ENCODE measurements at places on chromosomes 5 and 9.

GRCh38 chr5:166285361-166285760 is 2006.1 kb upstream of the WWC1 start:
- no peak for DNase-seq

DNA sequence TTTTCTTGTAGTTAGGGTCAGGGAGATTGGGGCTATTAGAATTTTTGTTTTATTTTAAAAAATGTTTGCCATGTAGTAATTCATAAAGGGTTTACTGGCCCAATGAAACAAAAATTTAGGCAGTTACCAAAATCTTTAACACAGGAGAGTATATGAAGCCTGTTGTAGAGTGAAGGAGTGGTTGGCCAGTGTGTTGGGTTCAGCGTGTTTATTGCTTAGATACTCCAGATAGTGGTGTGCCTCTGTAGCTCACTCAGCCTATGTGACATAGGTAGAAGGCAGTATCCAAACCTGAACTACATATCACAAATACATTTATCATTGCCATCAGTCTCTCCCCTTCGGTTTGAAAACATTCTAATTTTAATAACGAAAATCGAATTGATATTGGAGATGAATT is 1.2 kb downstream of the TEK start:
- no peak for DNase-seq

GRCh38 chr9:86202338-86202882 is 57.0 kb downstream of the C9orf153 start:
- DNase-seq, result no peak

DNA sequence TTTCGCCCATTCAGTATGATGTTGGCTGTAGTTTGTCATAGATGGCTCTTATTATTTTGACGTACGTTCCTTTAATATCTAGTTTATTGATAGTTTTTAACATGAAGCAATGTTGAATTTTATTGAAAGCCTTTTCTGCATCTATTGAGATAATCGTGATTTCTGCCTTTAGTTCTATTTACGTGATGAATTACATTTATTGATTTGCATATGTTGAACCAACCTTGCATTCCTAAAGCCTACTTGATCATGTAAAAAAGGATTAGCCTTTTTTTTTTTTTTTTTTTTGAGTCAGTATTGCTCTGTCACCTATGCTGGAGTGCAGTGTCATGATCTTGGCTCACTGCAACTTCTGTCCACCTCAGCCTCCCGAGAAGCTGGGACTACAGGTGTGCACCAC is 25.1 kb downstream of the ITK start:
- no peak for DNase-seq

DNA sequence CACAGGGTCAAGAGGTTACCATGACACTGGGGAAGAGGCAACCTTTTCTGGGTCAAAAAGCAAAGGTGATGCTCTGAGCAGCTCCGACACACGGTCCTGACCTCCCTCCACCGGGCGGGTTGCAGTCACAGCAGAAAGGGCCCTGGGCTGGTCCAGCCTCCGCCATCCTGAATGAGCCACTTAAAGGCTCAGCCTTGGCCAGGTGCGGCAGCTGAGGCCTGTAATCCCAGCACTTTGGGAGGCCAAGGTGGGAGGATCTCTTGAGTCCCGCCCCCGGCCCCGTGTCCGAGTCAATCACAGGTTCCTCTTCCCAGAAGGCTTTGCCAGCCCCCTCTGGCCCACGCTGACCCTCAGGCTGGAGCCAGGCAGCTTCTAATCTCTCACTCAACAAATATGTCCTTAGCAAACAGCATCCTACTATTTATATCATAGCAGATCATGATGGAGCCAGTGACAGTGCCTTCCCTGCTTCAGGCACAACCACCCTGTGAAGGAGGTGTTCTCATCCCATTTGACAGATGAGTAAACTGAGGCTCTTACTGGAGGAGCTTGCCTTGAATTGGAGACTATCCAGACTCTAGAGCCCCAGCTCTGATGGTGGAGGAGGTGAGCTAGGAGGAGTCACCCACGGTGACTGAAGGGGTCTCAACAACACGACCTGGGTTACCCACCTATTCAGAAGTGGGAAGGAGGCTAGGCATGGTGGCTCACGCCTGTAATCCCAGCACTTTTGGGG is 79.1 kb downstream of the LRSAM1 start:
- DNase-seq, result no peak

- DNase-seq, result no peak
Measured at GRCh38 chr5:113682497-113683136, 169.1 kb downstream of the YTHDC2 start.

DNA sequence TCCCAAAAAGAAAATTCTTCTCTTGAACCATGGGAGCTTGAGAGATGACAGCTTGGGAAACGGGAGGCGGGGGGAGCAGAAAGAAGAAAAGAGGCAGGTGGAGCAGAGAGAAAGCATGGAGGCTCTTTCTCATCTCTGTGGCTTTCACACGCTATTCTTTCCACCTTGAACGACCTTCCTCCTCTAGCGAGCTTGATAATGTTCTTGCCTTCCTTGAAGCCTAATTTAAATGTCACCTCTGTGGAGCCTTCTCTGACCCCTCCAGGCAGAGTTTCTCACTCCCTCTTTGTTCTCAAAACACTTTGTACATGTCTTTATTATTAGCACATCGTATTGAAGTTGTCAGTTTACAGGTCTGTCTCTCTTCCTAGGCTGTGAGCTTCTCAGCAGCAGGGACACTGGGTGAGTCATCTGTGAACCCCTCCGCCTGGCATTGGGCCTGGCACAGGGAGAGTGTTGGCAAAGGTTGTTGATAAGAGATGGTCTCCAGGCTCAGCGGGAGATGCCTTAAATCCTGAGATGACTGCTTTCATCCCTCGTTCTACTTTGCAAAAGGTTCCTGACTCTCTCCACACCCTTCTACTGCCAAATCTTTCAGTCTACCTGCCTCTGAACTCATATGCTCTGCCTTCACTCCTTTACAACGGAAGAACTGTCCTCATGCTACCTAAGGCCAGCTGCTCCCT is 14.1 kb upstream of the STRBP start:
- DNase-seq, result no peak

GRCh38 chr5:59798862-59799667 is 94.5 kb downstream of the PDE4D start:
- DNase-seq, result no peak

DNA sequence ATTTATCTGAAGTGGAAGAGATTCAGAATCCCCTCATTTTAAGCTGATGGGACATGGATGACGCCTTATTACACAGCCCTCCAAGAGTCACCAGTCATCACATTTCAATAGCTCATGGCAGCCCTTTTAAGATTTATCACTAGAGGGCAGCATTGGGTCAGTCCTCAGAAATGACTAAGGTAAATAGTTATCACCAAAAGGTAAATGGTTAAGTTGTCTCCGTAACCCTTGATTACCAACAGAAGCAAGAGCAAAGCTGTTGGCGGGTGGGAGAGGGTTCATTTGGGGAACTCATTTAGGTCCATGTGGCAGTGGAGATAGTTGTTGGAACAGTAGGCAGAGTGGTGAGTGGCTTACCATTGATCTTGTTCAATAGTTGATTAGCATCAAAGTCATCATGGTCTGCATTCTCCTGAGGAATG is 12.0 kb upstream of the C9 start:
- DNase-seq, result no peak

- no peak for DNase-seq
Measured at GRCh38 chr5:77778881-77779438, 2.8 kb upstream of the TBCA start.

DNA sequence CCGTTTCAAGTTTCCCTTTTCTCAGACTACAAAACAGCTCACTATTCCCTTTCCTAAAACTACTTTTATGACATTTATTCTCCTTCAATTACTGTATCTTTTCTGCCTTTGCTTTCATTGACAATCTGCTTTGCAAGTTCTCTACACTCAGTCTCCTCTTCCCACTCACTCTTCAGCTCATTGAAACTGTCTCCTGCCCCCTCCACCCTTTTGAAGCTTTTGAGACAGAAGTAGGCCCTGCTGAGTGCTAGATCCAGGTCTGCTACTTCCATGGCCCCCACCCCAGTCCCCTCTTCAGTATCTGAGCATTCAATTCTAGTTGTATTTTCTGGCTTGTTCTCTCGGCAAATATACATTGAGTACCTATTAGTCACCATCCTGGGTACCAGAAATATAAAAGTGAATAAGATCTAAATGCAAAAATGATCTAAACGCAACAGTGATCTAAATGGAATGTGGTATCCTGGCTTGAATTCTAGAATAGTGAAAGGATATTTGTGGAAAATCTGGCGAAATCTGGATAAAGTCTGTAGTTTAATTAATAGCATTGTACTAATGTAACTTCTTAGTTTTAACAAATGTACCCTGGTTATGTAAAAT is 58.4 kb downstream of the OR2K2 start:
- DNase-seq, result no peak

- DNase-seq, result peak; percentile 35
Measured at GRCh38 chr9:135502168-135502872, 1.8 kb downstream of the MRPS2 start.

DNA sequence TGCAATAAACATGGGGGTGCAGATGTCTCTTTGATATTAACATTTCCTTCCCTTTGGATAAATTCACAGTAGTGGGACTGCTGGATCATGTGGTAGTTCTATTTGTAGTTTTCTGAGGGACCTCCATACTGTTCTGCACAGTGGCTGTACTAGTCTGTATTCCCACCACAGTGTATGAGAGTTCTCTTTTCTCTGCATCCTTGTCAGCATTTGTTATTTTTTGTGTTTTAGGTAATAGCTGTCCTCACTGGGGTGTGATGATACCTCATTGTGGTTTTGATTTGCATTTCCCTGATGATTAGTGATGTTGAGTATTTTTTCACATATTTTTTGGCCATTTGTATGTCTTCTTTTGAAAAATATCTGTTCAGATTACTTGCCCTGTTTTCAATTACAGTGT is 562.5 kb downstream of the CSNK1G3 start:
- no peak for DNase-seq

DNA sequence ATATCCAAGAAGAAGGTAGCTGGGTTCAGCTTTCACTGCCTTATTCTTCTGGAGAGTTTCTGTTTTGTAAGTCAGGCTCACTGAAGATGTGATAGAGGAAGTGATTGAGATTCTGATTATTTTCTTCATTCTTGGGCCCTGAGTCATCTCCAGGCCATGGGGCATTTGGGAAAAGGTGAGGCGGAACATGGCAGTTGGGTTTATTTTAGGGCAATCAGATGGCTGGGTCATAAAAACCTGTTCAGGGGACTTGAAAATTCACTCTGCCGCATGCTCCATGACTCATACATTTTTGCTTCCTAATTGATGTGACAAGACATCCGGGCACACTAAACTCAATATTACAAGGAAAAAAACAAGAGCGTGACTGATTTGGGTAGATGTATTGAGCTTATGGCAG is 265.7 kb upstream of the KLF4 start:
- DNase-seq, result no peak

DNA sequence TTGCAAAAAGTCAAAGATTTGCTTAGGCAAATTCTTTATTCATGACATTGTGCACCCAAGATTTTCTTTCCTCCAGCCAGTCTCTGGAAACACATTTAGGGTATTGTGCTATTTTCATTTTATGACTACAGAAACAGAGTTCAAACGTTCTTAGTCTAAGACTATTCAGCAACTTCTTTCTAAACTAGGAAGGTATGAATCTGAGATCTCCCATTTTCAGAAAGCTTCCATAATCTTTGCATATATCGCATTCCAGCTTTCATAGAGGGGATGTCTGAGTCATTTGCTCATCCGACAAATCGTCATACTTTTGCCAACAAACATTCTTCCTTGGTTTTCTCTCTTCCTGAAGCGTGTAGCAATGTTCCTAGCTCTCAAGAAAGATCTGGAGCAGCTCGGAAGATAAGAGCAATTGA is 1.6 kb upstream of the PAPPA start:
- no peak for DNase-seq

- no peak for DNase-seq
Measured at GRCh38 chr5:134026521-134027287, 21.9 kb upstream of the VDAC1 start.

GRCh38 chr5:157529002-157529401 is 46.6 kb downstream of the ADAM19 start:
- DNase-seq, result no peak

- DNase-seq, result no peak
Measured at GRCh38 chr5:90844931-90845330, 286.3 kb downstream of the ADGRV1 start.

GRCh38 chr9:20137425-20137824 is 348.6 kb upstream of the SLC24A2 start:
- DNase-seq, result no peak

GRCh38 chr5:124030043-124030491 is 518.1 kb downstream of the CSNK1G3 start:
- DNase-seq, result no peak
